ENCODE measurements at places on chromosomes 4 and X. TPM values are rescaled to one million over a fixed set of nuclear protein-coding genes. Genes with fewer than 3 reads are reported as not detected.

DNA sequence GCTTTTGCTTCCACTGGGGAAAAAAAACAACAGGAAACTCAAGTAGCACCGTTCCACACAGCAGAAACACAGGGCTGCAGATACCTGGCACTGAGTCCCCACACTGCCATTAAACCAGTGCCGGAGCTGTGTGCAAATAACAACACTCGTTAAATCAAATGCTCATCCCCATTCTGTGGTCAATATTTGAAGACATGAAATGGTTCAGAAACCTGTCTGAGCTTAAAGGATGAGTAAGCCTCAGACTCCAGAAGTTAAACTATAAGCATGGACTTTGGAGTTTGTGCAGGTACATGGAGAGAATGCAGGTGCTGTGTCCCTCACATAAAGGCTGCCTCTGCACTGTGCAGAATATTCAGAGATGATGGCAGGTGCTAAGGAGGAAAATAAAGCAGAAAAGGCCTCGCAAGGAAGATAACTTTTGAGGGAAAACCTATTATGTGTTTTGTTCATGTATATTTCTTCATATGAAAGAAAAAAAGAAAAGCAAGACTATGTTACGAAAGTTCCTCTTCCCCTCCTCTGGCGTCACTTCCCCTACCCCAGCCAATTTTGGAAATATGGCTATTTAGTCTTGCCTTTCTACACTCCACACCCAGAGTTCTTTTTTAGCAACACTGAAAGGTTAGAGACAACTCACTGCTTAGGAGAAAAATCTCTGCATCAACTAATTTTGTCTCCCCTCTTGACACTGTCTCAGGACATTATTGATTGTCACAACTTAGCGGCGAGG is 4.6 kb downstream of the MPP1 start:
- no peaks in the 10 kb centered on the region for H3K36me3 ChIP-seq
- H3K27me3 ChIP-seq, result peaks cover 20% of the 10 kb centered on the region
- no peak overlapping the region for H3K27ac ChIP-seq

- no peak for DNase-seq
- peaks cover 8% of the 10 kb centered on the region for H3K36me3 ChIP-seq
These were observed 1.1 kb downstream of the SLIT2 start for GRCh38 chr4:20252656-20253282.

DNA sequence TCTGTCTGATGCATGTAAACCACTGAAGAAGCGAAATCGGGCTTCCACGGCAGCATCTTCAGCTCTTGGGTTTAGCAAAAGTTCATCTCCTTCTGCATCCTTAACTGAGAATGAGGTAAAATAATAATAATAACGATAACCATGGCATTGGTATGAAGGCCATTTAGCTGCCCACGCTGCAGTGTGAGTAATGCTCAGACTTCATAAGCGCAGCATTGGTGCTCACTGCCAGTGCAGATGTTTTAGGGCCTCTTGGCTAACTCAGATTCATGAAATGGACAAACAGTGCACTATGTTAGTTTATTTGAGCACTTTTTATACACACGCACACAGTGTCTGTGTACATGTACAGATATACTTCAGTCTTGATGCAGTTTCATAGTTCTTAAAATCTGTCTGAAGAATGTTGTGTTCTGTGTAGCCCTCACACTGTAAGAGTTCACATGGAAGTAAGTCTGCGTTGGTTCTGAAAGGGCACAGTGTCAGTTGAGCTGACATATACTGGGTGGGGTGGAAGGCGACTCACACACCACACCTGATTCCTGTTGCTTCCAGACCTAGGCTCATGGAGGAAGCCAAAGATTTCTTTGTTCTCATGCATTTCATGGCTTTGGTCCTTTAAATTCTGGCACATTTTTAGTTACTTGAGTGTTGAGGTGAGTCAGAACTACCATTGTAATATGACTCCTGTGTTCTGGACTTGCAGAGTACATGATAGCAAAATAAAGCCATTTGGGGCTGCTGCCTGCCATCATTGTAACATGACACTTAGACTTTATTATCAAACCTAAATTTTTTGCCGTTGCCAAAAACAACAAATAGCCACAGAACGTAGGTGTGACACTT is 68.7 kb downstream of the NSD2 start:
- no peaks in the 10 kb centered on the region for H3K4me1 ChIP-seq
- H3K27ac ChIP-seq, result no peak overlapping the region
- H3K36me3 ChIP-seq, result peaks cover 9% of the 10 kb centered on the region
- H3K4me3 ChIP-seq, result no peak overlapping the region

DNA sequence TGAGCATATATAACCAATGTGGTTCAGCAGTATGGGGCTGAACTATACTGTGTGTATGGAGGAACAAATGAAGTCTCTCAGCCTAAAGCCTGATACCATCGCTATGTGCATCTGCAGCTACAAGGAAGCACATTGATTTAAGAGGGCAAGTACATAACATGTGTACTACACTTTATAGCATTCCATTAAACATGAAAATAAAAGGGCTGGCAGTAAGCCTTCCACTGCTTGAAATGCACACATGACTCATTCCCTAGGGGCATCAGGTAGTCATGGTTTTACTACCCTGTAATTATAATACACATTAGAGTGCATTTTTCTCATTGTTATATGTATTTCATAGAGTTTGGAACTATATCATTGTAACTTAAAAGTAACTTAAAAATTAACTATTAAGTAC is 51.2 kb downstream of the SMARCA1 start:
- no peaks in the 10 kb centered on the region for H3K36me3 ChIP-seq
- no peak overlapping the region for H3K4me3 ChIP-seq
- peaks cover 8% of the 10 kb centered on the region for H3K27me3 ChIP-seq
- H3K4me1 ChIP-seq, result no peaks in the 10 kb centered on the region
- no peak overlapping the region for H3K27ac ChIP-seq

DNA sequence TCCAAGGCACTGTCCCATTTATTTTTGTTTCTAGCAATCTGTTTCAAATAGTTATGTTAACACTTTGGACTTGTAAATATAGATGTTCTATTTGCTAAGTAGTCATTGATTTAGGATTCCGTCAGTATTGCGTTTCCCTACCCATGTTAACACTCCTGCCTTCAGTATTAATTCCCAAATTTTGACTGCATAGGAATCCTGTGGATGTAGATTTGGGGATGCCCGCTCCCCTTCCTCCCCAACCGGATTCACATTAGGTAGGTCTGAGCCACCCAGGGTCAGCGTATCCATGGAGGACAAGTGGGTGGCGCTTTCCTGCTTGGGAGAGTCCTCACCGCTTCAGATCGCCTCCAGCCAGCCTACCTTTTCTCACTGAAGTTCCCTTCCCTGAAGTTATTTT is 1.1 kb upstream of the SORBS2 start:
- DNase-seq, result no peak
- no peak overlapping the region for H3K4me3 ChIP-seq
- peaks cover 10% of the 10 kb centered on the region for H3K27me3 ChIP-seq

DNA sequence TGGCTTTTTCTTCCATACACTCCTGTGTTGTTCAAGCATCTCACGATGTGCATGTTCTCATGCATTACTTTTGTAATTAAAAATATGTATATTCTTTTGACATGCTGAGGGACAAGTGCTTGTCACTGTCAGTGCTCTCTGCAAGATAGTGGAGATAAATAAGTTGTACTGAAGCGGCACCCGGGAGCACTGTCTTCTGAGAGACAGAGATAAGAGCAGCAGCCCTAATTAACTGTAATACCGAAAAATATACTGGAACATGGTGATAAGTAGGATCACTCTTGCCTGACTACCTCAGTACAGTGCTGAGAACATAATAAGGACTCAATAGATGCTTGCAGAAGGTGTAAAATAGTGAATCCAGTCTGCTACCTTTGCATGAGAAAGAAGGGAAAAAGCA is 9.4 kb upstream of the GPR173 start:
- H3K4me3 ChIP-seq, result no peak overlapping the region
- no peaks in the 10 kb centered on the region for H3K4me1 ChIP-seq
- DNase-seq, result no peak
- no peak overlapping the region for H3K27ac ChIP-seq
- H3K36me3 ChIP-seq, result no peaks in the 10 kb centered on the region
- peaks cover 40% of the 10 kb centered on the region for H3K27me3 ChIP-seq

DNA sequence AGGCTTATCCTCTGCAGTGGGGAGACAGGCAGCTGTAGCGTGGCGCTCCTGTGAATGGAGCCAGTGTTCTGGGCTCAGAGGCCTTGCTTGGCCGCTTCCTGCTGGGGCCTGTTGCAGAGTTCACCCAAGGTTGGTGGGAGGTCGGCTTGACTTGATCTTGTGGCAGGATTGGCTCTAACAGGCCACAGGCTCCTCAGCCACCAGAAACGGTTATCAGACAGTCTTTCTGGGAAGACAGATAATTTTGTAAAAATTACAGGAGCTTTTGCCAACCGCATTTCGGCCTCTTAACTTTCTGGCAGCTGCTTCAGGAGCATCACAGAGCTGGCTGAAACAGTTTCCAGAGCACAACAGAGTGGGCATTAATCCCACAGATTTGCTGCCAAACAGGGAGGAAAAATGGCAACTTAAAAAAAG is 66.4 kb downstream of the DIPK2B start:
- no peaks in the 10 kb centered on the region for H3K36me3 ChIP-seq
- DNase-seq, result no peak
- H3K4me1 ChIP-seq, result no peaks in the 10 kb centered on the region
- no peak overlapping the region for H3K27ac ChIP-seq
- no peaks in the 10 kb centered on the region for H3K27me3 ChIP-seq
- H3K4me3 ChIP-seq, result no peak overlapping the region

DNA sequence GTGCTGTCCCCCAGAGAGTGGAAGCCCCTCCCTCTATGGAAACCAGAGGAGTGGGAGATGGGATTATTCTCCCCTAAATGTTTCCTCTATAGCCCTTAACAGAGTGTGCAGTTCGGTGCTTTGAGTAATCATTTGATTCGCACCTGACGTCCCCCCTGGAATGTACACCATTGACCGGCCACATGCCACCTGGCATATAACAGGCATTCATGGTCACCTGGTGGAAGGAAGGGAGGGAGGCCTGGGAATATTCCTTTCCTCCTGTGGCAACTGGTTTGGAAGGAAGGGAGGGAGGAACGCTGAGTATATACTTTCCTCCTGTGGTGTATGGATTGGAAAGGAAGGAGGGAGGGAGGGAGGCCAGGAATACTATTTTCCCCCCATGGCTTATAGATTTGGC is 77.2 kb downstream of the CRMP1 start:
- H3K36me3 ChIP-seq, result no peaks in the 10 kb centered on the region
- no peak for DNase-seq
- H3K4me3 ChIP-seq, result no peak overlapping the region
- no peak overlapping the region for H3K27ac ChIP-seq
- no peaks in the 10 kb centered on the region for H3K4me1 ChIP-seq

DNA sequence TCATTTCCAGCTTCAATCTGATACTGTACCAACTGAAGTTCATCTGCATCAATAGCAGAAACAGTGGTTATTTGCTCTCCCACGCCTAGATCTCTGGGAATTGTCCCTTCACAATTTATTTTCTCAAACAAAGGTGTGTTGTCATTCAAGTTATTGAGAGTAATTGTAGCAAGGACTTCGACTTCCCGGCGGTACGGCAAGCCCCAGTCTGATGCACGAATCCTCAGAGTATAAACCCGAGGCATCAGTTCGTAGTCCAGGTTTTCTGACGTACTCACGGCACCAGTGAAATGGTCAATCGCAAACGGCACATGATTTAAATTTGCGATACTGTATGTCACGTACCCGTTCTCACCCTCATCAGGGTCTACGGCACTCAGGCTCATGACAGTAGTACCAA is 15.7 kb downstream of the FAT1 start:
- no peaks in the 10 kb centered on the region for H3K27me3 ChIP-seq
- no peaks in the 10 kb centered on the region for H3K4me1 ChIP-seq
- H3K36me3 ChIP-seq, result no peaks in the 10 kb centered on the region
- no peak overlapping the region for H3K4me3 ChIP-seq
- no peak overlapping the region for H3K27ac ChIP-seq
- no peak for DNase-seq

GRCh38 chr4:26035921-26036320 is 121.9 kb downstream of the SMIM20 start:
- H3K27ac ChIP-seq, result no peak overlapping the region
- peaks cover 54% of the 10 kb centered on the region for H3K27me3 ChIP-seq
- H3K4me1 ChIP-seq, result peaks cover 8% of the 10 kb centered on the region
- H3K4me3 ChIP-seq, result no peak overlapping the region

The GPR119 gene
- total RNA-seq, result not detected

The ASB5 gene
- total RNA-seq, result not detected

Data from activated T-cell treated with anti-CD3 and anti-CD28 coated beads, Interleukin-2, amount 50 U/mL, for 72 hours (primary cell).